ENCODE measurements at places on chromosomes 6 and 20.
A peak's percentile ranks its signal among the peaks of the same experiment; 100 is the strongest.

- DNase-seq, result no peak
Measured at GRCh38 chr6:26363882-26364701, 906 bp upstream of the BTN3A2 start.

DNA sequence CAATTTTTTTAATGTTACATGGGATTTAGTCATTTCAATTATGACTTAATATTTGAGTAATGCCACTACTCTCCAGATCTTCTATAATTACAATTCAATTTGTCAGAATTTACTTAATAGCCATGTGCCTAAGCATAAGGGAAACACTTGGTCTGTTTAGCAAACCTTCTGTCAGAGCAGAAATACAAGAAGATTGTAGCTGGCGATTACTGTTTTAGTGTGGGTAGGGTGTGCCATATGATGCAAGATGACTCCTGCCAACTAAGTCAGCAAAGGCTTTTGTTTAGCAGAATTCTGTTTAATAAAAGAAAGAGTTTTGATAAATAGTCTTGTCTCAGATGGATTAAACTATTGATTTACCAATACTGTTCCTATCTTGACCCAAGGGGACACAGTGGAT is 455.4 kb downstream of the RNF144B start:
- DNase-seq, result no peak

GRCh38 chr6:15370733-15371671 is 125.1 kb downstream of the JARID2 start:
- DNase-seq, result no peak

DNA sequence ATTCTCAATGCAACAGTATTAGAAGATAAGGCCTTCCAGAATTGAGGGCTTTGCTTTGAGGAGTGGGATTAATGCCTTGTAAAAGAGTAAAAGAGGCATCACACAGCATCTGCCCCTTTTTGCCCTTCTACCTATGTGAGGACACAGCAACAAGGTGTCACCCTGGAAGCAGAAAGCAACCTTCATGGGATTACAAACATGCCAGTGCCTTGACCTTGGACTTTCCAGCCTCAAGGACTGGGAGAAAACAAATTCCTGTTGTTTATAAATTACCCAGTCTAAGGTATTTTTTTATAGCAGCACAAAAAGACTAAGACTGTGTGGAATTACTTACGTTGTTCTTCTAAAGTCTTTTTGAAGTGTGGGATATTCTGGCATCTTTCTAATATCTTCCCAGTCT is 150.0 kb upstream of the SLC22A16 start:
- no peak for DNase-seq

DNA sequence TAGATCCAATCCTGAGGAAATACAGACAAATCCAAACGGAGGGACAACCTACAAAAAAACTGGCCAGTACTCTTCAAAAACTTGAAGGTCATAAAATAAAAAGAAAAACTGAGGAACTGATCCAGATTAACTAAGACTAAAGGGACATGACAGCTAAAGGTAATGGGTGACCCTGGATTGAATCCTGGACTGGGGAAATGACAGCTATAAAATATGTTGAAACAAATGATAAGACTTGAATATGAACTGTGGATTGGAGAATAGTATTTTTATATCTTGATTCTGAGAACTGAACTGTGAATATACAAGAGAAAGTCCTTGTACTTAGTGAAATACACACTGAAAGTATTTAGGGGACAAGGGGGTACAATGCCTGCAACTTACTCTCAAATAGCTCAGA is 96.9 kb upstream of the EMILIN3 start:
- DNase-seq, result no peak

DNA sequence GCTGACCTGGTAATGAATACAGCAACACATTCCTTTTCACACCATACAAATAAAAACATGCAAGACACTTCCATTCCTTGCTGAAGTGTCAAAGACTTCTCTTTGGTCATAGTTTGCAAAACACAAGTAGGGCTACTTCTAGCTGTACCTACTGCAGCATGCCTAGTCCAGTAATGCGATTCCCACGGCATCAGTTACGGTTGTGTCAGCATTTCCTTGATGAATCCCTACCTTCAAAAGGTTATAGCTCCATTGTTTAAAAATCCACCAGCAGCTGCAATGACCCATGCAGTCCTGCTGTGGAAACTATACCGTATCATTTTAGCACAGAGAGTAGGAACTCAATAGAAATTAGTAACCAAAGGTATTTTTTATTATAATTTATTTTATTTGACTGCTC is 1371.5 kb downstream of the EPHA7 start:
- DNase-seq, result no peak

- DNase-seq, result no peak
Measured at GRCh38 chr20:24590178-24590982, 121.0 kb downstream of the SYNDIG1 start.

GRCh38 chr6:111101987-111102386 is 14.7 kb downstream of the SLC16A10 start:
- DNase-seq, result no peak

DNA sequence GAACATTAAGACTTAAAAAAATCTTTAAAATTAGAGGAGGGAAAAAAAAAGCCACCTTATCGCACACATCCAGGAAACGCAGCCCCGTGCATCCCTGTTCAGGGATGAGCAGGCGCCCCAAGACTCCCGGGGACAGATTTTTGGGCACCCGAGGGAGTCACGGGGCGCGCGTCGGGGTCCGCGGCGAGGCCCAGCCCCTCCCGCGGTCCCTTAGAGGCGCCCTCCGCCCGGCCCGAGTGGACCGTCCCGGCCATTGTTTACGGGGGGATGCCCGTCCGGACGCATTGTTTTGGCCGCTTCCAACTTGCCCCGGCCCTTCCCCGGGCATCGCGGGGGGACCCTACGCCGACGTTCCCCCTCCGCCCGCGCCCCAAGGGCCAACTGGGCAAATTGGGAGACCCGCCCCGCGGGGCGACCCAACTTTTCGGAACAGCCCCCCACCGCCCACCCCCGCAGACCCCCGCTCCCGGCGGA is 610 bp downstream of the ZNF217 start:
- peak; percentile 36 for DNase-seq

Measured in brain (organoid and tissue), 16 donors.